ENCODE measurements at places on chromosomes 7 and 10.

GRCh38 chr7:25029075-25029474 lies 49.1 kb upstream of the OSBPL3 start:
- DNase-seq = no peak

DNA sequence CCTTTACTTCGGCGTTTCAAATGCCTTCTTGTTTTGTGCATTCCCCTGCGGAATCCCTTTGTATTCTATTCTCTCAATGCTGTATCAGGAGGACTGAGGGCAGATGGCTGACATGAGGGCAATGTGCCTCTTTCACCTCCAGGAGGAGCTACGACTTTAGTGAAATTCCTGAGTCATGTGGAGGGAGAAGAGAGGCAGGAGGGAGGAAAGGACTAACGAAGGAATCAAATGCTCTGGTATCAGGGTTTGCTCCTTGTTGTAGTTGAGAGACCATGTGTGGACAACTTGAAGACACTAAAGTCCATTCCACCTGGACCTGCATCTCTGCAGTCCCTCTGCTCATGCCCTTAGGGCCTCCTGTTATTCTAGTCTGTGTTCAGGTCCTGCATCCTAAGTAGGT lies 40.2 kb upstream of the PRSS58 start:
- DNase-seq = no peak

DNA sequence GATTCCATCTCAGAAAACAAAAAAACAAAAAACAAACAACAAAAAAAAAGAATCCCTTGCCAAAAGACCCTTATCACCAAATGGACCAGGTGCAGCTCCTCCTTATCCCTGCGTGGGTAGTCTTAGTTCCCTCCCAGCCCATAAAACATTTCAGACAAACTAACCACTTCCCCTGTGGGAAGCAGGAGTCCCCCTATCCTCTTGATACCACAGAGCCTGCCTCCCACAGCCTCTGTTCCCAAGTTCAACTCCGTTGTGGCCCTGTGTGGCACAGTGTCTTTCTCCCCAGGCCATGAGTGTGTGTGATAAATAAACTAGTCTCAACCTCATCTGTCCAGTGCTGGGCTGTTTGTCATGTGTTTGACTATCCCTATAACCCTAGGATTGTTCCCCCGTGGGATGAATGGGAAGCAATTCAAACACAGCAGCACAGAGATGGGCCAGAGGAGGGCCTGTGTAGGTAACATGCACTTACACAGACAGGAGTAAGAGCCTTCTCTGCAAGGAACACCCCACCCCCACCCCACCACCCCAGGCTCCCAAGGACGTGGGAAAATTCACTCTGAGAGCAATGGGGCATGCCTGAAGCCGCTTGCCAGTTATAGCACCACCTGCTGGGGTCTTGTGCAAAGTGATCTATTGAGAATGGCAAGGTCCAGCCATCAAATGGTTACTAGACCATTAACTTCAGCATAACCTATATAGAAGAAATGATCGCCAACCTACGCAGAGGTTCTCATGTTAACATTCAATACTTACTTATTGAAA lies 147.1 kb upstream of the GHITM start:
- DNase-seq = peak; percentile 6

GRCh38 chr7:120997882-120998474 lies 9.5 kb downstream of the CPED1 start:
- DNase-seq = no peak

DNA sequence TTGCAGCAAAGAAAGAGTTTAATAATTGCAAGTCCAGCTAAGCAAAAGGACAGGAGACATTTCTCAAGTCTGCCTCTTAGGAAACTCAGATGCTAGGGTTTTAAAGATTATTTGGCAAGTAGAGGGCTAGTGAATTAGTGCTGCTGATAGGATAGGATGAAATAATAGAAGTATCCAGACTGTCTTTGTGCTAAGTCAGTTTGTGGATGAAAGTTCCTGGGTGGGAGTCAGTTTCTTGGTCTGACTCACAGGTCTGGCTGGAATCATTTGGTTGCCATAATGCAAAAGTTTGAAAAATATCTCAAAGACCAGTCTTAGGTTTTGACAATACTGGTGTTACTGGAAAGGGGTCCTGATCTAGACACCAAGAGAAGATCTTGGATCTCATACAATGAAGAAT lies 42.6 kb upstream of the INHBA start:
- DNase-seq = no peak

- DNase-seq = no peak
Measured at GRCh38 chr7:17844022-17844421, 96.3 kb downstream of the SNX13 start.

DNA sequence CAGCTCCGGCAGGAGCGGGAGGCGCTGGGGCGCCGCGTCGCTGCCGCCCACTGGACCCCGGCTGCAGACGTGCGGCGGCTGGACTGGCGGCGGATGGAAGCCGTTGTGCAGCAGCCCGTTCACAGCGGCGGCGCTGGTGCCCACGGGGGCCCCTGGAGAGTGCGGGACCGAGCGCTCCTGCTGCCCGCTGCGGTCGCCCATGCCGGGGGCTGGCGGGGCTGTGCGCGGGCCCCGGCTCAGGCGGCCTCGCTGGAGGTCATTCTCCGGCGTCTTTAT lies 413 bp downstream of the PANK1 start:
- no peak for DNase-seq

DNA sequence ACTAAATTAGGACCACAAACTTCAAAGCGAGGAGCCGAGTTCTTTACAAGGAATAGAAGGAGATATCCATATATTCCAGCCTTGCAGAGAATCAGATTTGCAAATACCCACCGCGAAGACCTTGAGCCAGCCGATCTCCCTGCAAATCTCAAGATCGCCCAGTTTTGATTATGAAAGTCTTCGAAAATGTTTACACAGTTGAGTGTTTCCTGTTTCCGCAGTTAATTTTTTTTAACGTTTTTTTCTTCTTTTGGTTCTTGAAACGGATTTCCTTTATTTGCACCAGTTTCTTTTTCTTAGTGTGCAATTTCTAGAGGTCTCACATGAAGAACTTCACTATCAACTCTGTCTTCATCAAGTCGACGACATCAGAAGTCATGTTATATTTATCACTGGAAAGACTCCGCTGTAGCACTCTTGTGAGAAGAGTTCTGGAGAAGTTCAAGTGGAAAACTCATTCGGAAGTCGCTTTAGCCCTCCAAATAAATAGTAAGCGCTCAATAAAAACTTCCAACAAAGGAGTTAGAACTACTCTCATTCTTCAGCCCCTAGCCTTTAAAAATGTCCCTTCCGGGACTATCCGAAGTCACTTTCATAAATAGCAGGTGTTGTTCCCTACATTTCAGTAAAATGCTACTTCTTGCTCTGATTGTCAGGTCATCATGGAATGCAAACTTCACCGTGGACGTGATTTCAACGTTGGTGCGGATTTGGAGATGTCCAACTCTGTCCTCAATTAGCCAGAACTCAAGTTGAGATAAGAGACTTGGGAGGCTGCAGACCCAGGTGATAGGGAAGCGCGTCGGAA lies 11.9 kb upstream of the SPAG6 start:
- DNase-seq = no peak

DNA sequence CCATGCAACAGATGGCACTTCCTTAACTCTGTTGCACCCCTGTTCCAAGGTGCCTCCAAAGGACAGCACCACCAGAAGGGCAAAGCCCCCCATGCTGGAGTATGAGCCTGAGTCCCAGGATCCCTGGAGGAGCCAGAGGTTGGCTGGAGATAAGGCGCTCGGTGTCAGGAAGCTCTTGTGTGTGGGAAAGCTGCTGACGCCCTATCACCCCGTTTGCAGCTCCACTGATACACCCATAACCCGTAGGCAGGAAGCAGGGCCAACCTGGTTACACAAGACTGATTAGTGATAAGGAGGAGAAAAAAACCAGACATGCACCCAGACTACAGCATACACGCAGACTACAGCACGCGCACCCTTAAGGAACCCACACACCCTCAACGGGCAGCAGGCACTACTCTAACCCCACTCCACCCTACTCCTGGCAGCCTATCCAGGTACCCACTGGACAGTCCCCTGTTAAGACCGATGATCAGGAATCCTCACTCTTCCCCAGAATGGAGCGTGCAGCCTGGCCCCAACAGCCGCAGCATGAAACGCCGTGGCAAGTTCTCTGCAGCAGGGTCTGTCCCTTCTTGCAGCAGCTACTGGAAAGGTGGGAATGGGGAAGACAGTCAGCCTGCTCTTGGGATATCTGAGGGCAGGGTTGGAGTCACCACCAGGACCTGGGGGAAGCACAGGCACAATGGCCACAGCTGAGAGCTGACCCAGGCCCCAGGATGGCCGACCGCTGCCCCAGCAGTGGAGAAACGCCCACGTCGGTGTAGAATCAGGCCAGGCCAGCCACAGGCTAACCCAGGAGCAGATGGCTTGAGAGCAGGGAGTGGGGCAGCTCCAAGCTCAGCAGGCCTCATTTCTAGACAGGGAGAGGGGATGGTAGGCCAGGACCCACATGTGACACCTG lies 38.3 kb upstream of the TUBB8 start:
- DNase-seq = no peak

GRCh38 chr10:86662186-86663045 lies 5.9 kb upstream of the LDB3 start:
- DNase-seq = no peak

GRCh38 chr7:33471636-33472242 lies 342.4 kb downstream of the BBS9 start:
- DNase-seq = no peak

DNA sequence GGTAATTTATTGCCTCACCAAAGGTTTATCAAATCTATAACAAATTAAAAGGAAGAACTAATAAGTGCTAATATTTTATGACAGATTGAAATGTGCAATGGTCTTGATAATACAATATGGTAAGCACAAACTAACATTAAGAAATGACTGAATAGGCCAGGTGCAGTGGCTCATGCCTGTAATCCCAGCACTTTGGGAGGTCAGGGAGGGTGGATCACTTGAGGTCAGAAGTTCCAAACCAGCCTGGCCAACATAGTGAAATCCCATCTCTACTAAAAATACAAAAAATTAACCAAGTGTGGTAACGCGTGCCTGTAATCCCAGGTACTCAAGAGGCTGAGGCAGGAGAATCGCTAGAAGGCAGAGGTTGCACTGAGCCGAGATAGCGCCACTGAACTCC lies 3.5 kb downstream of the MTPAP start:
- no peak for DNase-seq

DNA sequence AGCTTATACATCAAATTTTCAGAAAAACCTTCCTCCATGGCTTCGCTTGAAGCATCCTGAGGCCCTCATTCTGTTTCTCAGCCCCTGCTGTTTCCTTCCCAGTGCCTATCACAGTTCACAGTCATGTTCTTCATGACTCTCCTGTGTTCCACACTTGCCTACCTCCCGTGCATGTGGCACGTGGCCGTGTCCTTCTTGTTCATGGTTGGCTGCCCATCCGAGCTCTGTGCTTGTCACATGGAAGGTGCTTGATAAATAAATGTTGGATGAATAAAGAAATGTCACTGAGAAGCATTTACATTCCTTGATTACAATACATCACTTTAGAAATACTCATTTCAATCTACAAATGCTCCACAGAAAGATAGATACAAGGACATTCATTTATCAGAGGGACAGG lies 23.7 kb upstream of the EGFR start:
- DNase-seq = no peak

DNA sequence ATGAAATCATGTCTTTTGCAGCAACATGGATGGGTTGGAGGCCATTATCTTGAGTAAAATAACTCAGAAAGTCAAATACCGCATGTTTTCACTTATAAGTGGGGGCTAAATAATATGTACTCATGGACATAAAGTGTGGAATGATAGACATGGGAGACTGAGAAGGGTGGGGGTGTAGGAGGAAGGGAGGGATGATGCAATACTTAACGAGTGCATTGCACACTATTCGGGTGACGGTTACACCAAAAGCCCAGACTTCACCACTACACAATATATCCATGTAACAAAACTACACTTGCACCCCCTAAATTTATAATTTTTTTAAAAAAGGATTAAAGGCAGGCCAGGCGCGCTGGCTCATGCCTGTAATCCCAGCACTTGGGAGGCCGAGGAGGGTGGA lies 13.6 kb downstream of the LGI1 start:
- no peak for DNase-seq

DNA sequence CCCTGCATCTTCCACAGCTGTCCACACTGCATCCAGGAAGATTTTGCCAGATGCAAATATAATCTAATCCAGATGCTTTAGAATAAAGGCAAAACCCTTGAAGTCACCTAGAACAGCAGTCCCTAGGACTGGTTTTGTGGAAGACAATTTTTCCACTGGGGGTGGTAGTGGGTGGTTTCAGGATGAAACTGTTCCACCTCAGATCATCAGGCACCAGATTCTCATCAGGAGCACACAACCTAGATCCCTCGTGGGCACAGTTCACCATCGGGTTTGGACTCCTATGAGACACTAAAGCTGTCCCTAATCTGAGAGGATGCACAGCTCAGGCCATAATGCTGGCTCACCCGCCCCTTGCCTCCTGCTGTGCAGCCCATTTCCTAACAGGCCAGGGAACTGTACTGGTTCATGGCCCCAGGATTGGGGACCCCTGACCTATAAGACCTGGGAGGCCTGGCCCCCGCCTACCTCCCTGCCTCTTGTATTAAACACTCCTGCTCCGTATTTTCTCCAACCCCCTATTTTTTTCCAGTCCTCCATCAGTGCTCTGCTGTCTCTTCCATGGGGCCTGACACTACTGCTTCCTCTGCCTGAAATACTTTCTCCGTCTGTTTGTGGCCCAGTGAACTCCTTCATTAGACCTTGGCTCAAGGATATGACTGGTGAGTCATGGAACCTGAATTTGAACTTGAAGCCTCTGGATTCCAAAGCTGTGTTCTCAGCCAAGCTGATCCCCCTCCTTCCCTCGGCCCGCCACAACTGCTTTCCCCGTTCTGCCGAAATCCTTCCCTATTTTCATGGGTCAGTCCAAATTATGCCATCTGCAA lies 79.9 kb upstream of the RHEB start:
- DNase-seq = no peak

DNA sequence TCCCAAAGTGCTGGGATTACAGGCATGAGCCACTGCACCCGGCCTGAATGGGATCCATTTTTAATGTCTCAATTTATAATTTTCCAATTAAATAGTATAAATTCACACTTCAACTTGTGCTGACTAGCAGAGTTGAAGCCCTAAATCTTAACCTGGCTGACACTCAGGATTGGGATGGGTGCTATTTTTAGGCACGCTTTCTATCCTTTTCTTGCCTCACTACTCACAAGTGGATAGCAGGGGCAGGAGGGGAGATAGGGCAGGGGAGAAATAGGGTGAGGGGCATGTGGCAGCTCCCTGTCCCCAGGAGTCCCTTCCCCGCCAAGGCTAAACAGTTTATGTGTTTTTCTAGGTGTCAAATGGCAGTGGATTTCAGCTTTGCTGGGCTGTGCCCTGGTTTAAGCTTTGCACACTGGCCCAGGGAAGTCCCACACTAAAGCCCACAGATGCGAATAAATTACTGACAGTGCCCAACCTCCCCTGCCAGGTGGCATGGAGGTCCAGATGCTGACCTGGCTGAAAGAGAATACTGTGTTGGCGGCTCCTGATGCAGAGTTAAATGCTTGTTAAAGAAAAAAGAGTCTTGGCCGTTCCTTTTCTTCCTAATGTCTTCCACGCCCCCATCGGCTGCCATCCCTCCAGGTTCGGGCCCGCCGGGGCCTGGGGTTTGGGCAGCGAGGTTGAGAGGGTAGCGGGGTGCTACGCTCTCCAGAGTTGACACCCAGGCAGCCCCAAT lies 36.2 kb upstream of the EFCAB10 start:
- DNase-seq = no peak
